ENCODE measurements at places on chromosomes 6 and 20.

DNA sequence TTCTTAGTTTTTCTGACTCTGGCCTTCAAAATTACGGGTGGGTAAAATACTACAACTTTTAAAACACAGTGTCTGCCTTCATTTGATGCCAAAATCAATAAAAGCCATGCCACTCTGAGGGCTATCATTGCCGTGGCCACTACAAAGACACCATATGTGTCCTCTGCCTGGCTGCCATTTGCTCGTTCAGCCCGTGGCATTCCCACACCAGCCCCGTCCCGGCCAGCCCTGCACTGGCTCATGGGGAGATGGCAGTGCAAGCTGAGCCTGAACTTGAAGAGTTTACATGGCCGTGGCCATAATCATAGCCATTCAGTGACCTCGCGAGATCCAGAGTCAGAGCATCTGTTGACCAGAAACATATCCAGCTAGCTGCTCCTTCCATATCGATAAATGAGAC, 79.2 kb downstream of the SMOC2 start:
- no peak for DNase-seq

DNA sequence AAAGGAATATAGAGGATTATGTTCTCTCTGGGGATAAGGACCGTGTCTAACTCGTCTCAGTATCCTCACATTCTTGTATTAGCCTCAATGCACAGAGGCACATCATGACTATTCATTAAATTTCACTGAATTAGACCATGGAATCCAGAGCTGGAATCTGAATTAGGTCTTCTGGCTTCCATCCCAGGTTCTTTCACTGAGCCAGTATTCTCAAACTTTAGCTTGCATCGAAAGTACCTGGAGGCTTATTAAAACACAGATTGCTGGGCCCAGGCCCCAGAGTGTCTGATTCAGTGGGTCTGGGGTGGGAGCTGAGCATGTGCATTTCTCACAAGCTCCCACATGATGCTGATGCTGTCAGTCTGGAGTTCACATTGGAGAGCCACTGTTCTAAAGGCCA, 142.0 kb downstream of the UST start:
- DNase-seq, result no peak

GRCh38 chr20:44706301-44707017, 8.7 kb upstream of the CCN5 start:
- DNase-seq, result no peak

- DNase-seq, result no peak
Observed at GRCh38 chr20:10902576-10903282, 228.9 kb upstream of the JAG1 start.

DNA sequence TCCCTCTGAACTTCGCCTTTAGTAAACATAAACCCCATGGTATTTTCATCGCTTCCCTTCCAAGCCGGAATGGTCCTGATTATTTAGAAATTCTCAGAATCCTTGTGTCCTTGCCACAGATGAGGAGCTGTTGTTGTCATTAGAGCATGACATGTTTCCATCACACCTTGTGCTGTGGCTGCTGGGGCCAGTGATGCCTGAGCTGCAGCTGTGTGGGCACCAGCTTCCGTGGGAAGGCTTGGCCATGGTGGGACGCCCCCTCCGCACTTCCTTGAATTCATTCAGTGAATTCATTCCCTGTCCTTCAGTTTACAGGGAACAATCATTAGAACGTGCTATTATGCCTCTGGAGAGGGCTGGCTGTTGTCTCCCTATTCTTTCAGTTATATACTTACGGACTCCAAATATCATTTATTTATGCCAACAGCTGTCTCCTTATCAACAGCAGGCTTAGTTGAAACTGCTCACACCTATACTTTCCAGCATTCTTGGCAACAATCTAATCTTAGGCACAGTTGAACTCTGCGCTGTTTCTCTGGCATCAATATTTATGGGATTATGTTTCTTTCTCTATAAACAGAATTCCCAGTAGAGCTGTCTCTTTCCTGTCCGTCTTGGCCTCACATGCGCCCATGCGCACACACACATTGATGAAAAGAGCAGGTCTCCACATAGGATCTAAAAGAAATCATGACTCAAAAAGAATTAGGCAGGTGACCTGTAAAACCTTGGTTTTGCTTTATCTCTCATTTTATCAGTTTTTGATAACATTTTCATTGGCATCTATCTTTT, 9.0 kb downstream of the ADGRF1 start:
- DNase-seq, result no peak

DNA sequence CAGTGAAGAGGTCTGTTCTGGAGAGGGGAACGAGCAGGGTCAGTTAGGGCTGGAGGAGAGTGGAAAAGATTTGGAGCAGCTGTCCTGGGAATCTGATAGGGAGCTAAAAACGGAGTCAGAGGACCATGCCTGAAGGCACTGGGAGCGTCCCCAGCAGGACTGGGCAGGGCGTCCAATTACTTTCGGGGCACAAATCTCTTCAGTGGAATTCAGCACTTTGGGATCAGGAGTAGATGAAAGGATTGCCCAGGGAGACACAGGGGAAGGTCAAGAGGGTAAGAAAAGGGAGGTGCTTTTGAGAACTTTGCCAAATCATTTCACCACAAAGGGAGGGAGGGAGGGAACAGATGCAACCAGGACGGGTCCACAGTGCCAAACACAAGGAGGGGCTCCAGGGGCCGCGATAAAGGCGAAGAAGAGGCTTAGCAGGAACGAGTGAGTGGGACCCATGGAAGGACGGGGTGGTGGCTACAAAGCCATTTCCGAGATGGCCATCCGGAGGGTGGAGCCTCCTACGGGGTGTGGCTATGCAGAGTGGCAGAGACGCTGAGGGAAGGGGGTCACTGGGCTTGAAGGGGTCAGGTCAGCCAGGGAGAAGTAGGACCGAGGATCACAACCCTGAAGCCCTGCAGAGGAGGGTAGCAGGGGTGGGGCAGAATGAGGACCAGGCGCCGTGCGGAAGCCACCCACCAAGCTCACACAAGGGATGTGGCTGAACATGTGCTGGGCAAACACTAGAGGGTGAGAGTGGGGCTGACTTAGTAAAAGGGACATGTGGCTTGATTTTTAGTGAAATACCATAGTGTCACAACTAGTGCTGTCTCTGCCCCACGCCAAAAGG, 180.0 kb upstream of the RREB1 start:
- no peak for DNase-seq

- no peak for DNase-seq
Observed at GRCh38 chr6:29081312-29081711, 5.8 kb downstream of the OR2B3 start.

DNA sequence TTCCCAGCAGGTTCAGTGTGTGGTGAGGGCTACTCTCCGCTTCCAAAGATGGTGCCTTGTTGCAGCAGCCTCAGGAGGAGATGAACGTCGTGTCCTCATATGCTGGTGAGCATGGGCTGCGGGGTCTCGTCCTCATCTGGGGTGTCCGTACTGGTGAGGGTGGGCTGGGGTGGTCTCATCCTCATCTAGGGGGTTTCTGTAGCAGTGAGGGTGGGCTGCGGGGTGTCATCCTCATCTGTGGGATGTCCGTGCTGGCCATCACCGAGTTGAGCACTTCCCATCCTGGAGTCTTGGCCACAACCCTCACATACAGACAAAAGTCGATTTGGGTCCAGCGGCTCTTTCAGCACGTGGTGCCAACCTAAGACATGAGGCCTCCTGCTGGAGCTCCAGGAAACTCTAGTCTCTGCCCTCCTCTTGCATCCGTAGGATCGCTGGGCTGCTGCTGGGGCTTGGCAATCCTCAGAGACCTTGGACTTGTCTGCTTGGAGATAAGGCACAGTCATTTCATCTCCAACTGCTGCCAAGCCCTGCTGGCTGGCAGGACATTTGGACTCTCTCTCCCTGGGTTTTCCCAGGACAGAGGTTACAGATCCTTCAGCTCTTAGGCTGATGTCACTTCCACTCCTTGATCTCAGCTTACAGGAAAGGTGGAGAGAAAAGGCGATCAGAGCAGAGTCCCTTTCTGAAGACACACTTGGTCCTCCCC, 160.4 kb downstream of the PACRG start:
- no peak for DNase-seq

DNA sequence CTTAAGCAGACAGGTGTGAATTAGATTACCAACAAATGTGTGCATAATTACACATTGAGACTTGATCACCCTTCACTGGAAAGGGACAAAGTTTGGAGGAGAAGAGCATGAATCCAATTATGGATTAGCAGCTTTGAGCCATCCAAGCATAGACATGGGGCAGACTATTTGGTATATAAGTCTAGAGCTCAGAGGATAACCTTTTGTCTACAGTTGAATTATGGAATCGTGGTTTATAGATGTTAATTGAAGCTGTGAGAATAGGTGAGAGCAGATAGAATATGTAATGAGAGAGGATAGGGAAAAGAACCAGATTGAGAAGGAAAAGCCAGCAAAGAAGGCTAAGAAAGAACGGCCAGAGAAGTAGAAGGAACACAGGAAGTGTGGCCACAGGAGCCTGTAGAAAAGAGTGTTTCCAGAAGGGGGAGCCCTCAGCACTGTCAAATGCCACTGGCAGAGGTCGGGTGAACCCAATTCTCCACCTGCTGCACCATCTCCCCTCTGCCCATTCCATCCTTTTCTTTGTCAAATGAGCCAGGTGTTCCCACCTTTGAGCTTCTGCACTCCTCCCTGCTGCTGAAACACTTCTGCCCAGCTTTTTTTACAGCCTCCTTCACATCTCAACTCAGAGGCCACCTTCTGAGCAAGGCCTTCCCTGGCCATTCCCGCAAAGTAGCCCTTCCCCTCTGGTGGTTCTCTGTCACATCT, 7.3 kb downstream of the DNTTIP1 start:
- peak; percentile 22 for DNase-seq

- DNase-seq, result no peak
Observed at GRCh38 chr20:38290829-38291814, 12.8 kb upstream of the BPI start.

DNA sequence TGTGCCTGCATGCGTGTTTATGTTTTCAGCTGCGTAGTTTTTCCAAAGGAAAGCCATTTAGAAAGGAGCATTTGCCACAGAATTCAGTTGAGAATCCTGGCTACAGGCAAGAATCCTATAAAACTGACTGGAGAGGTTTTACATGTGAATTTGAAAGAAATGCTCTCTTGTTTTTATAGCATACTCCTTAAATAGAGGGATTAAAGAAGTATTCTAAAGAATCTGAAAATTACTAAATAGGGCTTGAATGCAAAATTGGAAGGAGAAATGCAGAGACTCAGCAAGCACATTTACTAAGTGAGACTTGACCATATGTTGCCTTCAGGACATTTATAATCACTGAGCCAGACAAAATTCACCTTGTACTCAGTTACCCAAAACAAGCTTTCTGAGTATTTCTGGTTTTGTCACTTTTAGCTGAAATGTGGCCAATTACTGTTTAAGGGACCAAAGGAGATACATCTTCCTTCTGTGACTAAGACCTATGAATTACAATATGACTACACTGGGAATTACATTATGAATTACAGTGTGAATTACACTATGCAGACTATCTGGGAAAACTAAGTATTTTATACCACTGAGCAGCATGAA, 107.4 kb upstream of the ASCC3 start:
- no peak for DNase-seq

GRCh38 chr6:41896281-41896680, 1.1 kb upstream of the USP49 start:
- DNase-seq, result no peak

DNA sequence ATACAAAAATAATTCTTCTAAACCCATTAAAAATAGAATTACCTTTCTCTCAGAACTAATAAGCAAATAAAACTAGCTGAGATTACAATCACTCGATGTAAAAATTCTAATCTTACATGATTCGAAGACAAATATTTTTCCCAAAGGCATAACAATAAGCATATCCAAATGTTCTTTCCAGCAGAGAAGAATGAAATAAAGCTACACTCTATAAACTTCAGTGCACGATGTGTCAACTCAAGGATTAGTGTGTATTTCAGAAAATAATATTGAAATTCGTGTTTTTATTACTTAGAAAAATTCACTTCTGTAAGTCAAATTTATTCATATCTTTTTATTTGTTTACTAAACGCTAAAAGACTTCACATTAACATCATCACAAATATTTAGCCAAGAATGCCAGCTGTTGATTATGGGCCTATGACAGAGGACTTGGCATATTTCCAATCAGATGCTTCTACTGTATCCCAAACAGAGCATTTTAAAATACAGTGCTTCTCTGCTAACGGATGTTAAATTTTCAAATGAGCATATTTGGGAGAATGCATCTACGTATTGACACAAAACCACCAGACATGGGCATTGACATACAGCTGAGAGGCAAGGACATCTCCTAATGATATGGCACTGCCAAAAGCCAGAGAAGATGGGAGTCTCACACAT, 54.7 kb upstream of the PDE7B start:
- no peak for DNase-seq

DNA sequence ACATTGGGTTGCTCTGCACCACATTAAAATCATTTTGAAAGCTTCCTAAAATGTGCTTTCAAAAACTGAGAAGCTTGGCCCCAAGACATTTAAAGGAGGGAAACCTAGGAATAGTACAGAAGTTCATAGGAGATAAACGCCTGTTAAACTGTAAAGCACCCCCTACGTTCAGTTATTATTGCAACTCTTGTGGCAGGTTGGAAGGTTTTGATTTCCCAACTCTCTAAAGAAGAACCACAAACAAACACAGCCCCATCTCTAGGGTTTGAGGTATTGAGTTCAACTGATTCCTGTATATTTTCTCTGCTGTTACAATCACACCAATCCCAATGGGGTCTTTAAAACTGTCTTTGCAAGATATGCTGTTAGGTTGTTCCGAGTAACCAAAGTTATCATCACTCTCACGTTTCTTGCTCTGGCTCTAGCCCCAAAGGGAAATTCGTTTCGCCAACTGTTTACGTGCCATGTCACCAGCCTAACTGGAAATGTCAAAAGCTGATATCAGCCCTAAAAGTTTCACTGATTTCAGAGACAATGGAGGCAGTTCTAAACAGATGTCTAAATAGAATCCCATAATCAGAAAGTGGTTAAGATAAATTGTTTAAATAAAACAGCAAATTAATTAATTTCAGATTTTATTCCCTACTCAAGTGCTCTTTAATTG, 12.1 kb downstream of the TFAP2A start:
- DNase-seq, result no peak

DNA sequence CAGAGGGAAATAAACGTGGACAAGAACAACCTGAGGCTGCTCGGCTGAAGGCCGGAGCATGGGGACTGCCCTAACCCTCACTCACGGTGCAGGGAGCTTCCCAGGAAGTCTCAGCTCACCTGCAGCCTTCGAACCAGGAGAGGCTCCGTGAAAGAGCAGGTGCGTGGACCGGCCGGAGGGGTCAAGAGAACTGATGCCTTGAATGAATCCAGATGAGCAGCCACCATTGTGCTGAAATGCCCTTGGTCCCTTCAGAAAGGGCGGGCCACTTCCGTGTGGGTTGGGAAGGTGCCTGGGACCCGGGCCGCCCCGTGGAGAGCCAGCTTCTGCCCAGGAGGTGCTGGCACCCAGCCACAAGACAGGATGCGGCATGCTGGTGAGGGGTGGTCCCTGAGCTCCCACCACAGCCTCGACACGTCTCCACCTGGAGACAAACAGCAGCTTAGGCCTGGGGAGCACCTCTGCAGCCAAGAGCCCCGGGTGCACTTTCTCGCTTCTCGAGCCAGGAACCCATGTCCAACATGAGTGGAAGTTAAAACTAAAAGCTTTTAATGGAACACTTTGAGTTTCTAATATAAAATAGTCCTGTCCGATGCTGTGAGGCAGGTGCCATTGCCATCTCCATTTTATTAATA, 83.5 kb downstream of the TTLL2 start:
- no peak for DNase-seq

Measured in NCI-H187 (cell line).